ENCODE measurements at places on chromosomes 1 and 21.
A peak's percentile ranks its signal among the peaks of the same experiment; 100 is the strongest.

GRCh38 chr1:228156515-228156881 lies 6.8 kb downstream of the GJC2 start:
- no peak for DNase-seq

DNA sequence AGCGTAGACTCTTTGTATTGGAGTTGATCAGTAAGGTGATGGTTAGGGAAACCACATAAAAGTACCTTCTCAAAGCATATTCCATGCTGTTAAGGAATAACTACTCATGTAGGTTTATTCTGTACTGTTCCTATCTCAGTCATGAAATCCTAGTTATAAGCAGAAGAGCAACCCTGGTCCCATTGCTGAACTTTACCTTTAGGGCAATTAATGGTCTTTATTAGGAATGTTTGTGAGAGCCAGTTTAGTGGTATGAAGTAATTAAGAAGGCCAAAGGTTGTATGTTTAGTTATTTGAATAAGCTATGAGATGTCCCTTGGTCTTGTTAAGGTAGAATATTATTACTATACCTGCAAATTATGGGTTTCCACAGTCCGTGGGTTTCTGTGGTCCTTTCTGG lies 44.0 kb downstream of the ACP6 start:
- no peak for DNase-seq

- DNase-seq, result no peak
These were observed 33.3 kb downstream of the RCC2 start for GRCh38 chr1:17405898-17406759.

DNA sequence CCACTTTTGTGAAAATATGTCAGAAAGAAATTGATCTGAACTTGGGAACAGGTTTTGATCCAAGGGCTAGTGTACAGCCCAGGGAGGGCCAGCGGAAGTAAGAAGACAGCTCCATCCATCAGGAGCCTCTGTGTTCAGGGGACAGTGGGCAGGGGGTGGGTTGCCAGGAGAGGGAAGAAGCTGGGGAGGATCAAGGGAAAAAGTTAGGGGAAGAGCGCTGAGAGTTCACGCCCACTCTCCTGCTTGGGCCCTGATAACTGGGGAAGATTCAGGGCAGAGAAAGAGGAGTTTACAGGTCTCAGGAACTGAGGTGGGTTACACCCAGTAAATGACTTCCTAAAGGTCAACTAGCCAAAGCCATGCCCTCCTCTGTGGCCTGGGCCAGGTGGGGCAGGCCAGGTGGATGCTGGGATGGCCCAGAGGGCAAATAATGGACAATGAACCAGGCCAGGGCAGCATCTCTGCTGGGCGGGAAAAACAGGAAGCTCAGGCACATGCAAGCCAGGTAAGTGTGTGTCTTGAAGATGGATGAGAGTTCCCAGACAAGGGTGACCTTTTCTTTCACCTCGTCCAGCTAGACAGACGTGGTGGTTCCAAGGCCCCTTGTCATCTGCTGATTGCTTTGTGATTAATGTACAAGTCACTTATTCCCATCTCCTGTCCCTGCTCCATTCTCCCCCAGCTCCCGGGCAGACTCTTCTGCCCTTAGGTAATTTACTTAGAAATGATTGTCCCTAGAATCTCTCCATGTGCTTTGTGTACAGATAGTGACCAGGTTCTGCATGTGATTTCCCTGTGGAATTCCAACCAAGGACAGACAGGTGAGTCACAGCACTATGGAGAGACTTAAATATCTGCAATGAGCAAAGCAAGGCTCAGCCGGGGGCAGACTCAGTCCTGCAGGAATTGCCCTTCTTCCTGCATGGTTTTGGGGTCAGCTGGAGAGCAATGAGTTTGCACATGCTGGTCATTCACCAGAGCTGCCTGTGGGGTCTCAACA lies 57.0 kb downstream of the MDM4 start:
- DNase-seq, result no peak

DNA sequence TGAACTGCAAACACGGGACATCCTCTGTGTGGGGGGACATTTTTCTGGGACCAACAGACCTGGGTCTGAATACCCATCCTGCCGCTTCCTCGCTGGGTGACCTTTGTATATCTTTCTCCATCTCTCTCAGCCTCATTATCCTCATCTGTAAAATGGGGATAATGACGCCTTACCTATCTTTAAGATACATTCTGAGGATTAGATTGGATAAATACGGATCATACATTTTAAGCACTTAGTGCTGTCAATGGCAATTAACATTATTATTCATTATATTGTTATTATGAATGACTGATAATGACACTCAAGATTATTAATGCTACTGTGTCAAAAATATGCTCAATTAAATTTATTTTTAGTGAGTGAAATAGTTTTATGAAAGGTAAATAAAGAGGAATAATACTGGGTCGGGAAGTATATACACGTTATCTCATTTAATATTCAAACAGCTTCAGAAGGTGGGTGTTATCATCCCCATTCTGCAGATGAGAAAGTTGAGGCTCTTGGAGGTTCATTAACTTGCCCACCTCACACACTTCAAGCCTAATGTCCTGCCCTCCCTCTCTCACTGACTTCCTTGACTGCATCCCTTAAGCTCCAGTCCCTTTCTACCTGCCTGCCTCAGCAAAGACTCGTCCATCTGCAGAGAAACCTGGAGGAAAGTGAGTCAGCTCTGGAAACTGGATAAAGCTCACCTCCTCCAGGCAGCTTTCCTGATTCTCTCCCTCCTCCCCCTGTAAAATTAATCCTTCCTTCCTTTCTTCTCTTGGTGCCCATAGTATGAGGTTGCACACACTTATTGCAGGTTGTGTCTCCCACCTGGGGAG lies 120.7 kb upstream of the JUN start:
- no peak for DNase-seq

DNA sequence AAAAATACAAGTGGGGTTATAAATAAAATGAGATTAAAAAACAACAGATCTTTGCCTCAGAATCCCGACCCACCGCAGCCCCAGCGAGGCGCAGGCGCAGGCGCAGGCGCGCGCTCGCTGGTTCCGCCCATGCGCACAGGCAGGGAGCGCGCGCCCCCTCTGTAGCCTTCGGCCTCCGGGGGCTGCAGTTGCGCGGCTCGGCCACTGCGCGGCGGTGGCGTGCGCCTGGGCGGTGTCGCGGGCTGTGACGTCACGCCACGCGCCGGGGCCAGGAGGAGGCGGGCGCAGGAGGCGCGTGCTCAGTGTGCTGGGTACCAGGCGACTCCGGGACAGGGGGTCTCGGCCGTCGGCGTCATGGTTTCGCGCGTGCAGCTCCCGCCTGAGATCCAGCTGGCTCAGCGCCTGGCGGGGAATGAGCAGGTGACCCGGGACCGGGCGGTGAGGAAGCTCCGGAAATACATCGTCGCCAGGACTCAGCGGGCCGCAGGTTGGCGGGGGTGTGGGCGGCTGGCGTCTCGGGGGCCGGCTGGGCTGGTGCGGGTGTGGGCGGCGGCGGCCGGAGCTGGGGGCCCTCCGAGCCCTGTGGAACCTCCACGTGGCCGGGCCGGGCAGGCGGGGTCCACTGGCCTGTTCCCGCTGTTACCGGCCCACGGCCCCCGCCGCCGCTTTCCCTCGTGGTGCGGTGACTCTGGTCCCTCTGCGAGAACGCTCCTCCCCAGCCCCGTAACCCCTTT lies at the start of gene RRP1:
RRP1 (plus strand) TSS at position 302 of the 734 bp plus-strand sequence; CDS start at position 355, 53 bp downstream.
- peak; percentile 30 for DNase-seq

Data from cortex of kidney (tissue), 1 donor.